Activated T-cell treated with anti-CD3 and anti-CD28 coated beads for 48 hours (primary cell): ENCODE measurements at places on chromosomes 7 and 10.

DNA sequence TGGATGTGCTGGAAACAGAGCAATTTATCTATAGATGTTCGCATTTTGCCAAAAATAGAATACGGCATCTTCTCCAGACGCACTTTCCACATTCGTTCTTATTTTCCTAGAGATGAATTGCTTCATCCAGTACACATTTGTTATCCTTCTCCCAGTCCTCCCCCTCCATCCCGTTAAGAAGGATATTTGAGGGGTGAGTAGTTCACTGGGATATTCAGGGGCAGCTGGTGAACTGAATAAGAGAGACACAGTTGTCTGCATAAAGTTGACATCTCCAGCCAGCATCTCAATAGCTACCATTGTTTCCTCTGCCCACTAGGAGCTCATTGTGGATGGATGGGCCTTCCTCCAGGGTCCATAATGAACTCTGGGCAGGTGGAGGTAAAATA lies 456.8 kb upstream of the NRP1 start:
- DNase-seq, result no peak

- no peak for DNase-seq
These were observed 90.6 kb downstream of the MTPN start for GRCh38 chr7:135886345-135887132.

- DNase-seq, result no peak
These were observed 115.7 kb downstream of the OAT start for GRCh38 chr10:124302951-124303505.

GRCh38 chr10:60821656-60822055 lies 43.4 kb downstream of the CDK1 start:
- DNase-seq, result no peak

- DNase-seq, result no peak
These were observed 3.3 kb downstream of the GOLGA7B start for GRCh38 chr10:97852840-97853405.

DNA sequence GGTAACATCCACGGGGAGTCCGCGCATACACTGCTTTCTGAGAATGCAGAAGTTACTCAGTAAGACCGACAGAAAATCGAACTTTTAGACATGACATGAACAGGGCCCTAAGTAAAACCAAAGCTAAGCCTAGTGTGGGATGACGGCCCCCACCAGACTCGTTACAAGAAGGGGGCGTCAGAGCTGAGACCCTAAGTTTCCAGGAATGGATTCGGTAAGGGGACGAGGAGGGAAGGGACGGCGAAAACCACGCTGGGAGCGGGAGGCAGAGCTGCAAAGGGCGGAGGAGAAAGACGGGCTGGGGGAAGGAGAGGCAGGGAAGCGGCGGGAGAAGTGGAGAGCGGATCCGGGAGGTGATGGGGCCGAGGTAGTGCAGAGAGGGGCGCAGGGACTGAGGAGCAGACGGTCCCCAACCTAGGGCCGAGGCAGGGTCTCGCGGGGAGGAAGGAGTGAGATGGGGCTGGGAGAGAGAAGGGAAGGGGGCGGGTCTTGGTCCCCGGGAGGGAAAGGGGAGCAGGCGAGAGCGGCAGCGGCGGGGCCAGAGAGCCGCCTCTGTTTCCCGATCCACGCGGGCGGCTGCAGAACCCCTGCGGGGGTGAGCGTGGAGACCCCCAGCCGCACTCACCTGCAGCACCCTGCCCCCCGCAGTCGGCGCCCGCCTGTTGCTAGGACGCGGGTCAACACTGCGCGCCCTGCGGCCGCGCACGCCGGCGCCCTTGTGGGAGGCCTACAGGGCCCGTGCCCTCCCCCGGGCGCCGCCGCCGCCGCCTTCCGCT lies 513 bp downstream of the ODAD2 start:
- peak; percentile 13 for DNase-seq

DNA sequence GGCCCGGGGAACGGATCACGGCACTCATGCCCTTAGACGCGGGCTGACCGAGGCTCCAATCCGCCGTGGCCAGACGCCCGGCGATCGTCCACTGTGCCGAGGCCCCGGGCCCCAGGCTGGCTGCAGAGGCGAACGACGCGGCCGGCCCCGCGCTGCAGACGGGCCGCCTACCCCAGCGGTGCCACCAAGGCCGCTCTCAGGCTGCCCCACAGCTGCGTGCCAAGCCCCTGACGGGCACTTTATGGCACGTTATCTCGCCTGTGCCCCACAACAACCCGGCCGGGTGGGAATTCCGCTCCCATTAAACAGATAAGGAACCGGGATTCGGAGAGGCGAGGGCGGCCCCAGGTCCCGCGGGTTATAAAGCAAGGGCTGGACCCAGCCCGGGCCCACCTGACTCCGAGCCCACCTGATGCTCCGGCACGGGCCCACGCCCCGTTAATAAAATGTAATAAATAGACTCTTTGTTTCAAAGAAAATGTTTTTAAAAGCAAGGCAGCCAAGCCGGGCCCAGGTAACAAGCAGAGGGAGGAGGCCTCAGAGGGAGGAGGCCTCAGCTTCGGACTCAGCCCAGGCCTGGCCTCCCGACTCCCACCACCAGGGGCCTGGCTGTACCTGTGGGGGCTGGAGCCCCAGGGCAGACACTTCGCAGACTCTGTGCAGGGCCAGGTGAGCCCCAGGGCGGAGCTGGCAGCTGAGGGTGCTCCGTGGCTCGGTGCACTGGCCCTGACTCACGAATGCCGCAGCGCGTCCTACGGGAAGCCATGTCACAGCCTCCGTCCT lies 79.7 kb downstream of the FOXL3 start:
- DNase-seq, result no peak

DNA sequence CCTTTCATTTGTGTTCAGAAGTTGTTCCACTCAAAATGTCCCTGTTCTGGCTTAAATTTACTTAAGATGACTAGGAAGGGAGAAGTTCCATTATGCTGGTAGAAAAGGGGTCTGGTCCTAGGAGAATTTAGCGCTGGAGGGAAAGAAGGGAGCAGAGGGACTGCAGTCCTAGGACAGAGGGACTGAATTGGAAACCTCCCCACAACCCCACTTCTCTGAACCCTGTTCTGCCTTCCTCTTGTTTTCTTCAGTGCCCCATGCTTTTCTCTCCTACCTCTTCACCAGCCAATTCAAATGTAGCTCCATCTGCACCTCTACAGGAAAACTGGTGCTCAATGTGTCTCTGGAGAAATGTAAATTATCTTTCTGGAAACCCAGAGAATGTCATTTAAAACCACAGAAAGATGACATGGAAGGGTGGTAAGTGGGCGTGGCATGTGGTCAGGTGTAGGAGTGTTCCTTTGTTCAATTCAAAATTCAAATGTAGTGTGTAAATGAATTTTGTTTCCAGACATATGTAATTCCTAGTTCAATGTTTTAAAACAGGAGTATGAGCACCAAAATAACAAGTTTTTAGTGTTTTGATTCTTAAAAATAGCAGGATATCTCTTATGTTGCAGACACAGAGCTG lies 24.0 kb upstream of the RHOBTB1 start:
- no peak for DNase-seq

DNA sequence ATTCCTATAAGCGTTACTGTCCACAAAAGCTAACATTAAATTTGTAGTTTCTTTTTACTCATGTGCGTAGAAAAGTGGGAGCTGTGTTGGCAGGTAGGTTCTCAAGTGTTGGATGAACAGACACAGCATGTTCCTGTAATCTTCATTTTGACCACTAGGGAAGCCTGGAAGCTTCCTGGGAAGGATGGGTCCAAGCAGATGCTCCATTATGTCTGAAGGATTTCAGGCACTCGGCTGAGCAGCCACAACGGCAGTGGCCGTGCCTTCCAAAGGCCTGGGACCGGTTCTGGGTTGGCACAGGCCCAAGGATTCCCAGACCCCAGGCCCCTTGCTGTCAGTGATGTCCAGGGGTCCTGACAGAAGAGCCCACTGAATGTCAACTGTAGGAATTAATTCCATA lies 386.3 kb downstream of the TNS3 start:
- DNase-seq, result no peak

- no peak for DNase-seq
These were observed 14.8 kb upstream of the PRKAG2 start for GRCh38 chr7:151891753-151892152.

GRCh38 chr10:73478636-73479035 lies 17.2 kb downstream of the PPP3CB start:
- DNase-seq, result no peak

DNA sequence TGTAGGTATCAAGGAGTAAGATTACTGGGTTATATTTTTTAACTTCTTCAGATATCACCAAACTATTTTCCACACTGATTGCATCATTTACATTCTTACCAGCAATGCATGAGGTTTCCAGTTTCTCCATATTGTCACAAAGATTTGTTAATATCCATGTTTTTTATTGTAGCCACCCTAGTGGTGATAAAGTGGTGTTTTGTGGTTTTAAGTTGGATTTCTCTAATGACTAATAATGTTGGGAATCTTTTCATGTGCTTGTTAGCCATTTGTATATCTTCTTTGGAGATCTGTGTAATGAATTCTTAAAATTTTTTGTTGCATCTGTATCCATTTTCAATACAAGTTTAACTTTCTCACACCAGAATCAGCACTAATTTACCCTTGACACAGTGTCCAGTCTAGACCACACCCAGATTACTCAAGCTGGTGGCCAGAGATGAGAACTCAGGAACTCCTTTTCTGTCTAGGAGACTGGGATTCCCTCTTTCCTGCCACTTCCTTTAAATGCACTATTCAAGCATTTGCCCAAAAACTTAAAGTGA lies 67.0 kb upstream of the PLXDC2 start:
- no peak for DNase-seq

DNA sequence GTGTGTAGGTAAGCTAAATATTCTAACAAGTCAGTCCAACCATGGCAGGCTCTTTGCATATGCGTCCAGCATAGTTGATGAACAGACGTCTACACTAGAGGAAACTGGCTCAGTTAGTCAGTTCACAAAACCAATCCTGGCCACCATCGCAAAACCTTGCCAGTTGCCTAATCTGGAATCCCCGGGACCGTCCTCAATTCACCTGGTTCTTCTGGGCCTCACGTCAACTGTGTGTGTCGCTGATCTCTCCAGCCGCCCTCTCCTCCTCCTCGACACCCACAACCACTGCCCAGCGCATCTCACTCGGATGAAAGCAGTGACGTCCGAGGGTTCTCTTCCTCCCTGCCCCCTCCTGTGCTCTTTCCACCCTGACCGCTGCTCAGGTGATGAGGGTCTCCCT lies 217.8 kb upstream of the SH2B2 start:
- DNase-seq, result no peak

GRCh38 chr10:80500572-80501380 lies 36.9 kb upstream of the SH2D4B start:
- peak; percentile 46 for DNase-seq

DNA sequence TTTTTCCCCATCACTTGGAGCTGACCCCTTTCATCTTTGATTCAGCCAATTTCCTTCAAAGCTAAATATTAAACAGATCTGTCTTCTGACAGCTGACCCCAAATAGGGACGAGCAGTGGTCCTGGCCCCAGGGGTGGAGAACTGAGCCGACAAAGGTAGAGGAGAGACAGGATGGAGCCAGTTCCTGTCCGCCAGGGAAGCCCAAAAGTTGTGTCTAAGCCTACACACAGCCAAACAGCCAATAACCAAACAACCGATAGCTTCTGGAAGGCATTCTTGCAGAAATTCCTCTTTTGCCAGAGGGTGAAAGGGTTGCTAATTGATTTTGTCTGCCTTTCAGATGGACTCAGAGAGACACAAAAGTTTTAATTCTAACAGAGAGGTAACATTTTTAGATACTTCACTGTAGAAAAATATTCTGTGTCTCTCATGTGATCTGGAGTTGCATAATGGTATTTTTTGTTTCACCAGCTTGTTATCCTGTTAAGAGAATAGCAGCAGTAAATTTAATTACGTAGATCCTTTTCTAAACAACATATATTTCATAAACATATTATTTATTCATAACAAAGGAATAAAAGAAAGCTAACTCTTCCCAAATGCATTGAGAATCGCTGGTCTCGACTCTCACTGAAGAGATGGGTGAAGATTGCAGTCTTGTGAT lies 161.7 kb upstream of the LYZL1 start:
- DNase-seq, result no peak

- no peak for DNase-seq
These were observed 76.4 kb downstream of the GRK5 start for GRCh38 chr10:119283818-119284217.

- DNase-seq, result no peak
These were observed 17.2 kb downstream of the NACAD start for GRCh38 chr7:45071528-45071927.
